PC-9 (cell line): ENCODE measurements at places on chromosomes 4 and X.
A peak's percentile ranks its signal among the peaks of the same experiment; 100 is the strongest.

GRCh38 chr4:47061435-47061834 is 30.1 kb downstream of the GABRB1 start:
- no peak for DNase-seq

DNA sequence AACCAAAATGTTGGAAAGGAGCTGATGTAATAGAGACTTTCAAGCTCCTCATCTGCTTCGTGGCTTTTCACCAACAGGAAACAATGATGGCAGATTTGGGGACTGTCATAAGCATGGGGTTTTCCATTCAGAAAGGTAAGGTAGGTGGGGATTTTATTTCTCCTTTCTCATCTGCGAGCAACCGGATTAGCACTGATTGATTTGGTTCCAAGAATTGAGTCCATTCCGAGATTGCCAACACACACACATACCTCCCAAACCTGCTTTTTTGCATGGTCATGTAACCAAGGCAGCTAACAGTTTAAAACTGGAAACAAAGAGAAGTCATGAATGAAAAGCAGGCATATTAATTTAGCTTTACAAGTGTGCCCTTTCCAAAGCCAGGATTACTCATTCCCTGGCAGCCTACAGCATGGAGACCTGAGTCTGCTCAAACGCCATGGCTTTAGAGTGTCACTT is 63.0 kb upstream of the LNX1 start:
- no peak for DNase-seq

GRCh38 chrX:13341491-13342101 is 21.7 kb upstream of the ATXN3L start:
- no peak for DNase-seq

GRCh38 chrX:17861489-17862011 is 452 bp upstream of the RAI2 start:
- DNase-seq = no peak

DNA sequence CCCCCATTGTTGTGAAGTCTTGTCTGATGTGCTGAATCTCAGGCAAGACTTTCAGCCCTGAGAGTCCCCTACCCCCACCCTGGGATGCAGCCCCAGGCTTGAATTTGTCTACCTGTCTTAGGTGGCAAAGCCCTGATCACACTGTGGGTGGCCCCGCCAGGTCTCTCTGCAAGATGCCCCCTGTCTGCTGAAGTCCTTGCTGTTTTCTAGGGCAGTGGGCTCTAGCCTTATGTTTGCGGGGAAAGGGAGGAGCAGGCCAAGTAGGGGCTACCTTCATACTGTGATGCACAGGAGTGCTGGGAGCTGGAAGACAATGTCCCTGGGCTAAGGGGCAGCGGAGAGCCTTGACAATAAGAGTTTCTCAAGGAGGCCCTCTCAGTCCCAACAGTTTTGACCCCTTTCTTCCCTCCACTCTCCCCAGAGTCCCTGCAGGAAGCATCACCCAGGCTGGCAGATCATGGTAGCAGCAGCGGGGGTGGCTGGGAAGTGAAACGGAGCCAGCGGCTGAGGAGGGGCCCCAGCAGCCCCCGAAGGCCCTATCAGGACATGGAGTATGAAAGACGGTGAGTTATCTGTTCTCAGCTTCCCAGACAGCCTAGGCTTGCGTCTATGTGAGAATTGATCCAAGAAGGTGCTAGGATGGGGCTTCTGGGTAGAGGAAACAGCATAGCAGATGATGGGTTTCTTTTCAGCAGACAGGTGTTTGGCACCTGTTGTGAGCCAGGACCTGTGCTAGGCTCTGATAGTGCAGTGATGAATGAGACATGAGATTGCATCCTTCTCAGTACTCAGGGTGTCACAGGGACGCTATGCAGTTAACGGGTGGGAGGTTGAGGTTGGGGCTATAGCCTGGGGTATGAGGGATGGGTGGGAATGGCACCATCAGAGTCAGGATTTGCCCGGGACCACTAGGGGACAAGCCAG is 2.2 kb downstream of the RBM10 start:
- DNase-seq = no peak

- peak; percentile 10 for DNase-seq
These were observed 52.6 kb downstream of the SGMS2 start for GRCh38 chr4:107877361-107877760.

DNA sequence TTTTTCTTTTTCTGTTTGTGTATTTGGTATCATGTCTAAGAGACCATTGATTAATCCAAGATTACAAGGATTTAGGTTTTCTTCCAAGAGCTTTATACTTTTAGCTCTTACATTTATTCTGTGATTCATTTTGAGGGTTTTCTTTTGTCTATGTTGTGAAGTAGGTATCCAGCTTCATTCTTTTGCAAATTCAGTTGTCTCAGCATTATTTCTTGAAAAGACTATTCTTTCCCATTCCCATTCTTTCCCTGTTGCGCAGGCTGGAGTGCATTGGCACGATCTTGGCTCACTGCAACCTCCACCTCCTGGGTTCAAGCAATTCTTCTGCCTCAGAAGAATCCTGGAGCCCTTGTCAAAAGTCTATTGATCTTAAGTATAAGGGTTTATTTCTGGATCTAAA is 164.9 kb downstream of the NAA11 start:
- no peak for DNase-seq

DNA sequence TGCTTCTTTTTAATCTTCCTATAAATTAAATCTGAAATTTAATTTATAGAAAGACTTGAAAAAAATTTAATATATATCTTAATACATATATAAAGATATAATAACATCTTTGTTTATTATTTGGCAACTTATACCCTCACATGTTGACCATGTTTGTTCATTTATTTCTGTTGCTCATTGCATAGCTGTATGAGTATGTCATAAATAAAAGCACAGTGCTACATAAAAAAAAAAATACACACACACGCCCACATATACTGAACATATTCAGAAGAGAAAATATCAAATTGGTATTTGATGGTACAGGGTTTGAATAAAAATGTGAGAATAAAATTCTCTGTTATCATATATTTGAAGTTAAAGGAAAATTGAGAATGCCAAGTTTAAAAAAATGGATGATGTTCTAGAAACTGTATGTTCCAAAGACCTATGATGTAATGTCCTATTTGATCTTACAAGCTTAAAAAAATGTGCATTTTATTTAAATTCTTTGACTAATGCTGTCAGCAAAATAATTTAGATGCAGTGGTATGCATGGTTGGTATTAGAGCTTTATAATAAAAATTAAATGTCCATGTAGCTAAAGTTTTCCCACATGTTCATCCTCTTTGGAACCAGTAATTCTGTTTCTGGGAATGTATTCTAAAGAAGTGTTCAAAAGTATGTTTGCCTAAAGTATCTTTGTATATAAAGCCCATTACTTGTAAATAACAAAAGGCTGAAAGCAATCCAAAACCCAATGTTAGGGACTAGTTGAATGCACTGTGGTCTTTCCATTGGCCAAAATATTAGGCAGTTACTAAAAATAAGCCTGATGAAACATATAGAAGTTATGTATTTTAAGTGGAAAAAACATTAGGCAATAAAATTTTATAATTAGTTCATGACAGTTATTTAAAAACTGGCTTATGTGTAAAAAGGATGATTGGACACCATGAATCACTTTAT is 12.9 kb downstream of the TMEM184C start:
- no peak for DNase-seq

DNA sequence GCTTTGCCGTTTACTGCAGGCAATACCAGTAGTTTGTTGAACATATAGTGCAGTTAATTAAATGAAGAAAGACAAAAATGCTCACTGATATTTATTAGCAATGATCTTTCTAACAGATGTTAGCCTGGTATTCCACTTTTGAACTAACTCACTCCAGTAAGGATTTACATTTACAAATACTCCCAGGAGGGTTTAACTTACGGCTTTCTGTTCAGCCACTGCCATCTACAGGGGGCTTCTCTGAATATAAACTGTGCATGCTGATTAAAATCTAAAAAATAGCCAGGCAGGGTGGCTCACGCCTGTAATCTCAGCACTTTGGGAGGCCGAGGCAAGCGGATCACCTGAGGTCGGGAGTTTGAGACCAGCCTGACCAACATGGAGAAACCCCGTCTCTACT is 2.2 kb upstream of the SRD5A3 start:
- no peak for DNase-seq

- no peak for DNase-seq
These were observed 112.8 kb upstream of the PSAPL1 start for GRCh38 chr4:7547368-7548040.

GRCh38 chr4:95402299-95402698 is 146.5 kb downstream of the UNC5C start:
- no peak for DNase-seq

DNA sequence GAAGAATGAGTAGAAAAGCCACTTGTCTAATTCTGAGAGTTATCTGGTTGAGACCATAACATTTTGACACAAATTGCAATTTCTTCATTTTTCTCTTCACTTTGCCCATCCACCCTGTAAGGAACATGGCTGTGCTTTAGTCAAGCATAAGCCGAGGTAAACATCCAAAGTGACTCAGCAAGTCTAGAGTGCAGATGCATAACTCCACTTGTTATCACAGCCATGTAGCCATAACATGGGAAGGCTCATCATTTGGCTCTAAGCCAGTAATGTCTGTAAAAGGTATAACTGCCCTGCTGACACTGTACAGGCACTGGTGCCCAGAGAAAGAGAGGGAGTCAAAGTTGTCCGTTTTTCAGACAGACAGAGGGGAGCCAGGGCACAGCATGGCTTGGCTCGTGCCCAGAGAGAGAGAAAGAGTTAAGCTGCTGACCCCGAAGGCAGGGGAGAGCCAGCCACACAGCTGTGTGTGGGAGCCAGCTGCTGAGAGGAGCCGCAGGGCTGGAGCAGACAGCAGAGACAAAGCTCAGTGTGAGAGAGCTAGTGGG is 76.9 kb upstream of the EXOC1L start:
- no peak for DNase-seq

DNA sequence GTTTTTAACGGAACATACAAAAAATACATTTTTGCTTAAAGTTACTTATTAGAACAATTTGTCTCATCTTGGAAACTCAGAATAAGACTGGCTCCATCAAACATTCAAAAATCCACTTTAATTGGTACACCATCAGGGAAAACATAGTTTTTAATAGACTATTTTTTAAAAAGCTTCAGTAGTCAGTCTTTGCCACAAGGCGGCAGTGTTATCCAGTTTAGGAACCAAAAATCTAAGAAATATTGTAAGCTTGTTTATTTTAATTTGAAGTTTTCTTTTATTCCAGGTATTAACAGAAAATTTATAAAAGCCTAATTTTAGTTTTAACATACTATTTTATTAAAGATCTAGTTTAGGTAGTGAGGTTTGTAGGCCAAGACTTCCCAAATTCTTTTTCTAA is 107.7 kb downstream of the APOOL start:
- DNase-seq = no peak

DNA sequence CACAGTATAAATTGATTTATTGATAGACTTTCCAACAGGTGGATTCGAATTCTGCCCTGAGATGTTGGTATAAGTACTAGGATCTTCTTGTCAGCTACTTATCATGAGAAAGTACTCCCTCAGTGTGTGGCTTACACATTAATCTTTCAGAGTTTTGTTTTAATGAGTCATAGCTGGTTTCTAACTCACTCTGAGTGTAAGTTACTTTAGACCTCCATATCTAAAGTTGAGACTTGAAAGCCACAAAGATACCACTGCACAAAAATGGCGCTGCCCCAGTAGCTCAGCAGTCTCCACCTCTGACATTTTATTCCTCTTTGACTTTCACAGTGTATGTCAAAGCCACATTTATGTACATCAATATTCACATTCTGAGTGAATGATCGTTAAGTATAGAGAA is 318.5 kb downstream of the ARAP2 start:
- no peak for DNase-seq

- no peak for DNase-seq
These were observed 44.0 kb downstream of the SCD5 start for GRCh38 chr4:82754513-82755165.

DNA sequence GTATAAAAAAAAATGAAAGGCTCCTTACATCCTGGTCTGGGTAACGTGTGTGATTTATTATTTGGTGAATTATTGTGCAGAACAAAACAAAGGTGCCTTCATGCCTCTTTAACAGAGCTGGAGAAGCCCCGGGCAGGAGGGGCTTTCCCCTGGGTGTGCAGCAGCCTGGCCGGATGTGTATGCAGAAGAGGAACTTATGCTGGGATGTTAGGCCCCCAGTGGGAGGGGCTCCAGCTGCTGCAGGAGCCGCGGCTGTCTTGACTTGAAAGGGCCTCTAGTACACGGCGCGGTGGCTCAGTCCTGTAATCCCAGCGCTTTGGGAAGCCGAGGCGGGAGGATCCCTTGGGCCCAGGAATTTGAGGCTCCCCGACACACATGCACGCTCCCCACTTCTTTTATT is 16.0 kb downstream of the CCNQ start:
- no peak for DNase-seq

DNA sequence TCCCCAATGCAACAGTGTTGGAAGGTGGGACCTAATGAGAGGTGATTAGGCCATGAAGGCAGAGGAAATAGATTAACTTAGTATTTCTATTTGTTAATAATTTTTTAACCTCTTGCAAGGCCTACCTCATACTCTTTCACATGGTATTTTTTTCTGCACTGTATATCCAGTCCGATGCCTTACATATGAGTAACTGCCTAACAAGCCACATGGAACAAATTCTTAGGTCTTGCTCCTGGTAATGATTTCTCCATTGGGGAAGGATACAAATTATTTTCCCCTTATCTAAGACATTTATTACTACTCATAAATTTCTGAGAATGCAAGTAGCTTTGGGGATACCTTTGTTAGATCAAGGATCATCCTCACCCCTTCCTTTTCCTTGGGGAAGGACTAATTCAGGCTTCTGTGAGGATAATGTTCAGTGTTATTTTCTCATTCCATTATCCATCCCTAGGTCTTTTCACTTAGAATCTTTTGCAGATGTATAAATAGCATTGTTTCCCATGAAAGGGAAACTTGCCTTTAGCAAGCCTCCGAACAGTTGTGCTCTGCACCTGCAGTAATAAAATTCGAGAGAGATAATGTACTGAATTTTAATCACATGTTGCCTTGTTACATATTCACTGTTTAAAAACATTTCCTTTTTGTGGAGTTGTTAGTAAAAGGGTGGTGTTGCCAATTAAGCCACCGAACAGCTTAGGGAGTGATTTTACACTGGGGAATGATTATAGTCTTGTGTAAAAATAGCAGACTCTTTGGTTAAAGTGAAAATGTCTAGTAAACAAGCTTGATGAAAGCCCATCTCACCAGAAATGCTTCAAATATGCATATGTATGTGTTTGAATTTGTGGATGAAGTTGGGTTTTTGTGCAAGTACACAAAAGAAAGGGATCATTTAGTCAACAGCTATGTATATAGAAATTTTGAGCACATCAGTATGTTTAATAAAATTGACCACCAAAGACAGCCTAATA is 89.9 kb downstream of the CFAP299 start:
- DNase-seq = no peak

GRCh38 chr4:47278631-47279030 is 184.9 kb downstream of the COMMD8 start:
- no peak for DNase-seq
